ENCODE measurements at places on chromosomes 5 and 9.

DNA sequence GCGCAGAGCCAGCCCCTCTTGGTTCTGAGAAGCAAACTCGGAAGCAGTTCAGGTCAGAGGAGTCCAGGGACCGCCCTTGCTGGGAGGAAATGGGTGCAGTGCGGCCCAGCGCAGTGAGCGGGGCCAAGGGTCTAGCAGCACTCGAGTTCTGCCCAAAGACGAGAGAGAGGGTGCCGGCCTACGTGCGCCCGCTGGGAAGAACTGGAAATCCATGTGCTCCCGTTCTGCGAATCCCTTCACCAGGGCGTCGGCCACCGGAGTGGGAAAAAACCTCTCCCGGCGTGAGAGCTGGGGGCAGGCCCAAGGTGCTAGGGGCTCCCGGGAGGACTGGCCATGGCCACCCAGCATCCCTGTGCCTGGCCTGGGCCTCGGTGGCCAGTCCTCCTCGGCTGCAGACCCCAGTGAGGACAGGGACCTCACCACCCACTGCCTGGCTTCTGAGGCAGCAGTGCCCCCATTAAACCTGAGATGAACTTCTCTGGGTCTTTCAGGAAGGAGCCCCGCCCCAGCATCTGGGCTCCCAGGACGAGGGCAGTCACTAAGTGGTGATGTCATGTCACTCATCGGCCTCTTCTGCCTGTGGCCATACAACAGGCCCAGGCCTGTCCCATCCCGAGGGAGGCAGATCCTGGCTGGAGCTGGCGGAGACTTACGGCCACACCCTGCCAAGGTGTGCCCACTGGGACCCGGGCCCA lies 10.6 kb downstream of the TMEM250 start:
- DNase-seq: no peak

GRCh38 chr5:106876665-106877194 lies 794.0 kb downstream of the EFNA5 start:
- no peak for DNase-seq

DNA sequence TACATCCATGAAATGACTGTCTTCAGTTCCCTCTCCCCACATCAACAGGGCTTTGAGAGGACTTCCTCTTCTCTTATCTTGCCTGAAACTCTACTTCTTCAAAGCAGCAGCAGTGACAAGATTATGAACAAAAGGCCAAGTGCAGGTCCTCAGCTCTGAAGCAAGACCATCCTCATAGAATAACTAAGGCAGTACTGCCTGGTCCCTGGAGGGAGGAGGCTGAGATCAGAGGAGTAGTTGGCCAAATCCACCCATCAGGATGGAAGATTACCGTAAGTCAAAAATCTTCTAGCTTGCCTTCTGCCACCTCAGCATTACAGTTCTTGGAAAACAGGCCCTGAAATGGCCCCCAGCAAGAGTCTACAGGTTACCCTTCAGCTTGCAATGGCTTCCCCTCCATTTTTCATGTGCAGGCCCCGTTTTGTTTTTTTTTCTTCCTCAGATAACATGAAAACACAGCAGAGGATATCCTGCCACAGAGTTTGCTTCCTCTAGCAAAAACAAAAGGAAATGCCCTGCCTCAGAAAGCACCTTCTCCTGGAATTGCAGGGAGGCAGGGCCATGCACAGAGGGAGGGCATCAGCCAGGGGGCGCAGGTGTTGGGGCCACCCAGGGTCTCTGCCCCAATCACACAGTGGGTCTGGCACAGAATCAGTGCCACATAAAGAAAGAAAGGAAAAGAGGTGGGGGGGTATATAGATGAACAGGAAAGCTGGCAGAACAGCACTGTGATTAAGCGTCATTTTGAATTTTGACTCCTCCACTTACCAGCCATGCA lies 40.0 kb downstream of the KLHL3 start:
- no peak for DNase-seq

DNA sequence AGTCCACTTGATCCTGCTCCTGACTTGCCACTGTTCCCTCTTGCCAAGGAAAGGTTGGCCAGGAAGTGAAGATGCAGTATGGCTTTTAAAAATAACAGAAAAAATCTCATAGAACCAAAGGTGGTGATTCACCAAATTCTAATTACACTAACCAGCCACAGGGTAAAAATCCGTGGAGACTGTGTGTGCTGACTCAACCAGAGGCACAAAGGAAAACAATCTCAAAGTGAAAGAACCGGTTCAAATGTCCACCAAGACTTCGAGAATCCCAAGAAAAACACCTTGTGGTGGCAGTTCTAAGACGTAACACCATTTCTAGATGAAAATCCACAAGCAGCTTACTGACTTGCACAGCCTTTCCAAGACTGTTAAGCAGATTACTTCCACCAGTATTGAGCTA lies 279.1 kb downstream of the TLE1 start:
- DNase-seq: no peak

DNA sequence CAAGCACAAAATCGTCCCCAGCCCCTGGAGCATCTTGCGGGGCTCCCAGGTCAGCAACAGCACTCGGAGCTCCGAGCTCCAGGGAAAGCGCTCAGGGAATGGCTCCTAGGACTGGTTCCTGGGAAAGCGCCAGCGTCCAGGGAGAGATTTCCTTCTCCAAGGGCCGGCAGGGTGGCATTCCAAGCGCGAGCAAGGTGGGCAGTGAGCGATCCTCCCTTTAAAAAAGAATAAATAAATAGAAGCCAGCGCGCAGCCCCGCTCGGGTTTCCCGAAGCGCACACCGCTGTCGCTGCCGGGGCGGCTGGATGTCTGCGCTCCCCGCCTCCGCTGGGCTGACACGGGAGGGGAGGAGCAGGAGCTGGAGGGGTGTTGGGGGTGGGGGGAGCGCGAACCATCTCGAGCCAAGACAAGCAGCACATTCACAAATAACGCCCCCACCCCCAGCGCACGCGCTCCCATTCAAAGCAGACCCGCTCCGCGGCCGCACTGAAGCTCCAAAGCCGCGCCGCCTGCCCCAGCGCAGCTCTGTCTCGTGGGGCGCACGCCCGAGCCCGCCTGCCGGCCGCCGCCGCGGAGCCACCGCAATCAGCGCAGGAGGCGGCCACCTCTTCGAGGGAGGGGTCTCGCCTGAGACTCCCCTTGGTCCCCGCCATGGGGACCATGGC lies 327.4 kb downstream of the SH3GL2 start:
- no peak for DNase-seq

GRCh38 chr5:133244242-133244641 lies 192.4 kb downstream of the HSPA4 start:
- no peak for DNase-seq
